Effector CD8-positive, alpha-beta T cell (primary cell): ENCODE measurements at places on chromosomes 3 and 15.

DNA sequence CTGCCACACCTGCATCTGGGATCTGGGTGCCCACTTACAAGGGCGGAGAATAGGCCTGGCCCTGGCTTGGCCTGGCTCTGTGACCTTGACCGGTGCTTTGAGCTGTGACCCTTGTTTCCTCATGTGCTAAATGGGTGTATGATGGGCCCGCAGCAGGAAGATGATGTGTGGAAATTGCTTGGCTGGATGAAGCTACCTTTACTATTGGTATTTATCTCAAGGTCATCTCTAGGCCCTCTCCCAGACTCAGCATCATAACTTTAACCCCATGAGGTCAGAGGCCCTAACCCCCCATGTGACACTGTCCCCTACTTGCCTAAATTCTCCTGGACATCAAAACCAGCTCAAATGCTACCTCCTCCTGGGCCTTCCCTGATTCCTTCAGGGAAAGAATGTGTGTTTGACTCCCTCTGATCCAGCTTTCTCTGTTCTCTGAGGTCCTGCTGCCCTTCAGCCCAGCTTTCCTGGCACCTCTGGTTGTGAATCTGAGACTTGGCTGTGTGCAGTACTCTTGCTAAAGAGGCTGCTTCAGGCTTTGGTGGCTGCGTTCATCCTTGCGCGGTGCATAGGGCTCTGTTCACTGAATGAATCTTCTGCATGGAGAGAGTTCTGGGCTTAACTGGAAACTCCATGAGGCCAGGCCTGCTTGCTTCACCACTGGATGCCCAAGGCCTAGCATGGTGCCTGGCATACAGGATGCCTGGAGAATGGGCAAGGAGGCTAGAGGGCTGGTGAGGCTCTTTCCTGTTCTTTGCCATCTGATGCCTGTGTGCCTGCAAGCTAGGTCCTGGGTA lies 25.2 kb upstream of the SLC6A6 start:
- no peak for DNase-seq

DNA sequence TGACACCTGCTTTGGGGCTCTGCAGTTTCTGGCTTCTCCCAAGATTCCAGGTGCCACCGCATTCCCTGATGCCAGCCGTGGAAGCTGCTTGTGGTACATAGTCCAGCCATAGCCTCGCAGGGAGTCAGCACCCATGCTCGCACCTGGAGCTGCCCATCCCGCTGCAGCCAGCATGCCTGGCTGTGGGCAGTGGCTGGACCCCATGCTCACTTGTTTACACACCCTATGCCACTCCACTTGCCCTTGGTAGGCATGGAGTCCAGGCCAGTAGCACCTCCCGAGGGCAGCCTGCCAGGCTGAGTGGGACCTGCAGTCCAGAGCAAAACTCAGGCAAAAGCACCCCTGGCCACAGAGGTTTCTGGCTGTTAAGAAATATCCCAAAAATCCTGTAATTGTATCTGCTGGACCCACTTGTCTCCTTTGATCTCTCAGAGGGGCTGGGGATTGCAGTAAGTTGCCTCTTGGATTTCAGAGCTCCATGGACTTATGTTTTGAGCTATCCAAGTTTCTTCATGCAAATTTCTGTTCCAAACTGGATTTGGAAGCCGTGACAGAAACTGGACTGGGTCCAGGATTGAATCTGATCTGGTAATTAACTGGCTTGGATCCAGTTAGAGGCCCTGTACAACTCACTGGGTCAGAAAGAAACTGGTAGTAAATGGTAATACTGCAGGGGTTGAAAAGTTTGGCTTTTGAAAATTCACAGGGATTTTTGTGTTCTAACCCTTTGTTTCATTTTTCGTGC lies 149.3 kb downstream of the FMN1 start:
- no peak for DNase-seq

GRCh38 chr15:47288794-47289193 lies 428.5 kb upstream of the SEMA6D start:
- DNase-seq: no peak

DNA sequence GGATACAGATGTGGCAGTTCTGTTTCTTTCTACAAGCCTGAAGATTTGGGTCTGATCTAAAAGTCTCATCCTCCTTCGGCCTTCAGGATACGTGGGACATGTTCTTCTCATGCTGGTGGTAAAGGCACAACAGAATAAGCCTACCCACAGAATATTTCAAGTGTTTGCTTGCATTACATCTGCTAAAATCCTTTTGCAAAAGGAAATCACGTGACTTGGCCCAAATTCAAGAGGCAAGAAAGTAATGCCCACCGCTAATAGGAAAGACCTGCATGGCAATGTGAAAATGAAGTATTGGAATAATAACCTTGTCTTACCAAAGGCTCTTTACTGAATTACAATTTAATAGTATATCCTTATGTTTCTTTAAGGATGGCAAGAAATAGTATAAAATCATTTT lies 439.9 kb upstream of the TGFBR2 start:
- DNase-seq: no peak

GRCh38 chr3:42443292-42443691 lies 32.9 kb upstream of the LYZL4 start:
- no peak for DNase-seq

GRCh38 chr3:21729888-21730459 lies 21.0 kb downstream of the ZNF385D start:
- no peak for DNase-seq

GRCh38 chr15:58174709-58175108 lies 36.5 kb downstream of the AQP9 start:
- no peak for DNase-seq

DNA sequence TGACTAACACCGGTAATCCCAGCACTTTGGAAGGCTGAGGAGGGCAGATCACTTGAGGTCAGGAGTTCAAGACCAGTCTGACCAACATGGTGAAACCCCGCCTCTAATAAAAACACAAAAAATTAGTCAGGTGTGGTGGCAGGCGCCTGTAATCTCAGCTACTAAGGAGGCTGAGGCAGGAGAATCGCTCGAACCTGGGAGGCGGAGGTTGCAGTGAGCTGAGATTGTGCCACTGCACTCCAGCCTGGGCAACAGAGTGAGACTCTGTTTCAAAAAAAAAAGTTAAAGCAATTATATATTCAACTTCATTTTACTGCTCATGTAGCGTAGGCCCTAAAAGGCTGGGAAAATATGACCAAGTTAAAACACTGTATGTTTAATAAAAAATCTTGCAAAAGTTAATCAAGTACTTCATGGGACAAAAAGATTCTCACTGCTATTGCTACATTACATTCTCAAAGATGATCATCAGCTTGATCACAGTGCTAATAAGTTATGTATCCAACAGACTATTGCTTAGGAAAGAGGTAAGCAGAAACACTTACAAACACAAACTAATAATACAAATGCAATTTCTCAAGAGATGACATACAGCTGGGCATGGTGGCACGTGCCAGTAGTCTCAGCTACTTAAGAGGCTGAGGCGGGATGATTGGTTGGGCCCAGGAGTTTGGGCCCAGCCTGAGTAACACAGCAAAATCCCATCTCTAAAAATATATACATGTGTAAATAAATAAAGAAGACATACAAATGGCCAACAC lies 2.7 kb downstream of the COPS2 start:
- no peak for DNase-seq

- DNase-seq: no peak
Measured at GRCh38 chr3:146750196-146750595, 145.1 kb upstream of the PLSCR5 start.

DNA sequence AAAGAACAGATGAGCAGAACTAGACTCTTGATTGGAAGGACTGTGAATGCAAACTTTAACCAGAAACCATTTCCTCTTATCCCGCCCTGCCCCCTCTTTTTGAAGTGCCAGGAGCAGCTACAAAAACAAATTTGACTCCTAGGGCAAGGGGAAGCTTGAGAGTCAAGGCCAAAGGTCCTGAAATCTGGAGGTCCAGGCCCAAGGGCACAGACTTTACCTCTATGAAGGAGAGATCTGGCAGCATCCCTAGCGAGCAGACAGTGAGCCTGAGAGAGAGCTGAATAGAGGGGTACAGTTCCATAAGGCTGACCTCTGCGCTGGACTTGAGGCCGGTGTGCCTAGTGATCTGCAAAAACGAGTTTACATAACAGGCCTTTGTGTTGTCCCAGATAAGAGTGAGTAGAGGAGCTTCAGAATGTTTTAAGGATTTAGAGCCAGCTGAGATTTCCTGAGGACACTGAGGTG lies 5.1 kb downstream of the RAB43 start:
- no peak for DNase-seq

DNA sequence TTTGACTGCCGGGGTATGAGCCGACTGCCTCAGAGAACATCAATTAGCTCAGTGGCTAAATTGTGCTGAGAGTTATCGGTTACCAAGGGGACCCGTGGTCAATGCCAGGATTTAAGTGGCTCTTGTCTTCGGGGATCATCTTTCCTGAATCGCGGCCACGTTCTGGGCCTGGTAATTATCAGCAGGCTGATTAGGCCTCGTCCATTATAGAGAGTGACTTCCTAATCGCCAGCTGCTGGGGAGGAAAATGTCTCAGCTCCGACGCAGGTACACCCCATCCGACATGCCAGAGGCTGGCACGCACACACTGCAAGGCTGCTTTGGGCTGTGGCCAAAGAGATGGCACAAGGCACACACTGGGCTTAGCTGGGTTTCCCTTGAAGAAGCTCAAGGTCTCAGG lies 10.6 kb downstream of the TRH start:
- DNase-seq: no peak

DNA sequence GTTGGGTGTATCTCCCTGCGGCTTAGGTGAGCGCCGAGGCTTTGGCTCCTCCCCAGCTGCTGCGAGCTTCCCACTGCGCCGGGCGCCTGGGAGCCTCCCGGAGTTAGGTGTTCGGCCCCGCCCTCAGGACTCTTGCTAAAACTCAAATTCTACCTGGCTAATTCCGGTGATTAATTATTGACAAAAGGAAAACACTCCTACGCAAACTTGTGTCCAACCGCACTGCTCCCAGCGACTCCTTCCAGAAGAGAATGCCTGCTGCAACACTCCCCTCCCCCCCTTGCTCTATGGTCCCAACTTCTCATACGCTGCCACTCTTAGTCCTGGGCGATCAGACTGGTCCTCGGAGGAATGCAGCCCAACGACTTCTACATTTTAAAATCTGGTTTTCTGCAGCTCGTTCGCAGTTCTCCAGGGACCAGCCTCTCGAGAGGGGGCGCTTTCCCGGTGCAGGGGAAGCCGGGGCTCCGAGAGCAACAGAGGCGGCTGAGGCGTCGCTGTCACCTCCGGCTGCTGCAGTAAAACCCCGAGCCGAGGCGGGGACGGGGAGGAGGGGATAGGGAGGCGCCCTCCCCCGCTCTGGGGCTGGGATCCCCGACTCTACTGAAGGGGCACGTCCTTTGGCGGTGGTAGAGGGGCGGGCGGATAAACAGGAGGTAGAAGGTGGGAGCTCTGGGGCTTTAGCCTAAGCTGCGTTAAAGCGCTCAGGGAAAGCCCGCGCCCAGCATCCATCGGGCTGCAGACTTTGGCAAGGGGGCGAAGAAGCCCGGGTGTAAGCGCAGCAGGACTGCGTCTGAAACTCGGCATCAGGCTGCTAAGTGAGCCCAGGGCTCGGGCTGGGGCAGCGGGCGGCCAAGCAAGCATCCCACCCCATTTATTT lies at the start of gene SPTSSB:
SPTSSB (minus strand) TSS at position 77 of the 880 bp plus-strand sequence. CDS start 25,194 bp downstream, outside the sequence.
- peak; percentile 5 for DNase-seq

- no peak for DNase-seq
Measured at GRCh38 chr3:33704891-33705290, 13.2 kb downstream of the CLASP2 start.

- DNase-seq: no peak
Measured at GRCh38 chr3:111472556-111472955, 69.4 kb upstream of the CD96 start.

DNA sequence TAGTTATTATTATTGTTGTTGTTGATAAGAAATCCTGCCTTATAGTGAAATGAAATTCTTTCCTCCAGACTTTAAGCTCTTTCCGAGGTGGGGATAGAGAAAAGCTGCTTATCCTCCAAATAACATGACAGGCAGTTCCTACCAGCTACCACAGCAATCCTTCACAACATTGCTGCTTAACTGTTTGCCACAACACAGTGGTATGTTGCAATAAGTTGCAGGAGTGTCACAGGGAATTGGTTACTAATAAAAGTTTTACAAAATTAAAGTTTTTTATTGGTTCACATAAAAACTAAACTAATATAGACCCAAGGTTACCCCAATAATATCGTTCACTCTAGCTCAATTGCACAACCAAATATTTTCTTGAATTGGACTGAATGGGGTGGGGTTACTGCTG lies 57.4 kb upstream of the ICE2 start:
- DNase-seq: no peak

DNA sequence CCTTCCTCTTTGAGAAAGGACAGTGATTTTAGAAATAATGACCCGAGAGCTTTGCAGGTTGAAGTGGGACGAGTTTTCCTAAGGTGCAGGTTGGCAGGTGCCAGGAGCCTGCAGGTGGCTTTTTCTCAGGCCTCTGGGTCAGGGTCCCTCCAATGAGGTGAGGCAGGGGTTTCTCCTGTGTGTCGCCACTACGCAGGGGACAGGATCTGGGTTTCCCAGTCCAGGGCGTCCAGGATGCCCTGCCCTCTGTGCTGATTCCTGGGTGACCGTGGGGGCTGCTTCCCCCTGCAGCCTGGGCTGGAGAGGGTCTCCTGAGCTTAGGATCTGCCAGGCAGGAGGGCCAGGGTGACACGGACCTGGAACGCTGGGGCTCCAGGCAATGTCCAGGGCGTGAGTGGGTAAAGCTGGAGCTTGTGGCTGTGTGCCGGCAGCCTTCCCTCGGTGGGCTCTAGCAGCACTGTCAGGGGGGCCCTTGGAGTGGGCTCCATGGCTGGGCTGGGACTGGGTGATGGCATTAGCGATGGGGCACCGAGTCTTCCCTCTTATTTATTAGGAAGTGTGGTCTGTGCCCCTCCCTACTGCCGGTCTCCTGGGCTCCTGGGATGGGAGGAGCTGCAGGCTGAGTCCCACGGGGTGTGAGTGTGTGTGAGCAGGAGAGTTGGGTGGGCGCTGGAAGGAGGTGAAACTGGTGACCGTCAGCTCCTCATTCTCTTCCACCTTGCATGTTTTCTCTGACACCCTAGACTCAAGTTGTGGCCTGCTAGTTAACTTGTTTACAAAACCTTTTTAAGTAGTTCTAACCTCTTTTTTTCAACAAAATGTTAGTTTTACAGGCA lies 1.8 kb downstream of the APBA2 start:
- no peak for DNase-seq

DNA sequence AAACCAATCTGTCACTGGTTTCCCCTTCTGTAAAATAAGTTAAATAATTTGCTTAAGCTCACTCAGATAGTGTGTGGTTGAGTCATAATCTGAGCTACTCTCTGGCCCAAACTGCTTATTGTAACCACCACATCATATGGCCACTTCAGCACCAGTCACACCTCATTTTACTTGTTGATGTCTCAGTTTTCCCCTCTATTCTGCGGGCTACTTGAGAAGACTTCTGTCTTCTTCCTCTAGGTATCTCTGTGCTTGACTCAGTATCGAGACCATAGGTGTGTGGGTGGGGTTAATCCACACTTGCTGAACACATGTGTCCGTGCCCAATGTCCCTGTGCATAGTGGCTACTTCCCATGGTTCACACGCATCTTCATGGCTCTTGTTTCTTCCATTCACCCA lies 32.9 kb downstream of the CRYGS start:
- DNase-seq: no peak
